ENCODE measurements at places on chromosomes 11 and 22.

DNA sequence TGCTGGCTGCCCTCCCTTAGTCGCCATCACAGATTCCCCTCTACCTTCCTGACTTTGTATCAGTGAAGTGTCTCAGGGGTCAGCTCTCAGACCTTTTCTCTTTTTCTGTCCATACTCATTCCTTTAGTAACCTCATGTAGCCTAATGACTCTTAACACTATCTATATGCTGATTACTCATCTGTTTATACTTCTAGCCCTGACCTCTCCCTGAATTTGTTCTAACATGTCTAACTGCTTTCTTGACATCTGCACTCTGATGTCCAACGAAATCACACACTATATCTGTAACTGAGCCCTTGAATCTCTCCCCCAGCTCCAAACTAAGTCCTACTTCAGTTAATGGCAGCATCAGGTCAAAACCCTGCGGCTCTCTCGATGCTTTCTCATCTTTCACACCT lies 135.8 kb upstream of the TIMP3 start:
- DNase-seq, result no peak

DNA sequence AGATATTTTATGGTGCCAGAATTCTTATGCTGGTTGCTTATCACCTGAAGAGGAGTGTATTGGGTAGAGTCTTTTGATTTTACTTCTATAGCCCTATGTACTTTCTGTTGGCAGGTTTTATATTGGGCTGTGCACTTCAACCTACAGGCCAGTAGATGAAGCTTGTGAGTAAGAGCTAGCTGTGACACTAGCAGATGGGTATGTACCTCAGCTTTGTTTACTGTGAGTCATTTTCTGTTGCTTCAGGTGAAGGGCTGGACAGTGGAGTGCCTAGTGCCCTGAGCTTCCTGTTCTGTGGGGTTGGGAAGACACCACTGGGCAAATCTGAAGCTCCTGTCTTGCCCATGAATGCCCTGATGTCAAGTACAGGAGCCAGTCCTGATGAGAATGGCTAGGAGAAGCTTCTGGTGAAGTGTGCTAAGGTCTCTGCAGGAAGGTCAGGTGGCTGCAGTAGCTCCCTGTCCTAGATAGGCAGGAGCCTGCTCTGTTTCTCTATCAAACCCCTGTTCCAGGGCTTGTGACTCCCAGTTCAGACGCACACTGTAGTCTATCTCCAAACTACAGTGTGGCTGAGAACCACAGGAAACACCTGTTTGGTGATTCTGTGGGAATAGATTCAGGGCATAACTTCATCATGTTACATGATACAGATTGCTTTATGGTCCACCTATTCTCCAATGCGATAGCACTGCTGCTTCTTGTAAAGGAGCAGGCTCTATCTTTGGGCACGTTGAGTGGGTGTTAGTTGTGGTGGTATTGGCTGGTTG lies 755.7 kb downstream of the KCNA4 start:
- no peak for DNase-seq

- no peak for DNase-seq
These were observed 10.9 kb downstream of the ASCL2 start for GRCh38 chr11:2259466-2259830.

- no peak for DNase-seq
These were observed 6.2 kb downstream of the PICALM start for GRCh38 chr11:86062719-86063118.

- no peak for DNase-seq
These were observed 54.0 kb upstream of the SPON1 start for GRCh38 chr11:13908535-13908934.

GRCh38 chr22:26536056-26536761 lies 23.9 kb upstream of the TFIP11 start:
- DNase-seq, result no peak

GRCh38 chr11:88594274-88594950 lies 256.9 kb upstream of the CTSC start:
- DNase-seq, result no peak

- DNase-seq, result no peak
These were observed 28.0 kb upstream of the OR56B4 start for GRCh38 chr11:6079463-6079862.

All from RPMI8226 (cell line).